CD4-positive, alpha-beta memory T cell (primary cell): ENCODE measurements at places on chromosomes 4 and X.

GRCh38 chrX:9252182-9252581 lies 212.7 kb upstream of the TBL1X start:
- no peak for DNase-seq

- no peak for DNase-seq
Observed at GRCh38 chr4:150974750-150975149, 40.3 kb downstream of the LRBA start.

- DNase-seq = no peak
Observed at GRCh38 chr4:83082777-83083176, 31.8 kb downstream of the PLAC8 start.

DNA sequence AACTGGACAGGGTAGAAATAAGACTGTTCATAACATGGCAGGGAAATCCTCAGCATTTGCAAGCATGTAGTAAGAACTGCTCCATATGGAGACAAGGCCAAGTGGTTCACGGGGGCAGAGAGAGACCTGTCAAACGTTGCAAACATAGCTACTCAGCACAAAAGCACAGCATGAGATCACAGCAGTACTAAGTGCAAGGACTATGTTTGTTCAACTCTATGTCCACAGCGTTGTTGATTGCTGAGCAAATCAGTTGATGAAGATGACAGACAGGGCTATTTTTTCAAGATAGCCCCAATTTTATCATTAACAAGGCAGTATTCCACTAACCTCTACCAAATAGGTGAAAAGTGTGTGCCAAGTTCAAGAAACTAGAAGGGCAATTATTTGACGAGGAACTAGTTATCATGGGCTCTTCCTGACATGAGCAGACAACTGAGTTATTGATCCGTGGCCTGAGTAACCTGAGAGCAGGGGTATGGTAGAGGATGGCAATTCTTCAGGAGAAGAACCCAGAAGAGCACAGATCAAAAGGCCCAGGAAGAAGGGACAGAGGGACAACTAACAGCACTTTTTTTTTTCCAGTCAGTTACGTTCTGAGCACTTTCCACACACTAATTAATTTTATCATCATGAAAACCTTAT lies 57.4 kb downstream of the SPOCK3 start:
- DNase-seq = no peak

DNA sequence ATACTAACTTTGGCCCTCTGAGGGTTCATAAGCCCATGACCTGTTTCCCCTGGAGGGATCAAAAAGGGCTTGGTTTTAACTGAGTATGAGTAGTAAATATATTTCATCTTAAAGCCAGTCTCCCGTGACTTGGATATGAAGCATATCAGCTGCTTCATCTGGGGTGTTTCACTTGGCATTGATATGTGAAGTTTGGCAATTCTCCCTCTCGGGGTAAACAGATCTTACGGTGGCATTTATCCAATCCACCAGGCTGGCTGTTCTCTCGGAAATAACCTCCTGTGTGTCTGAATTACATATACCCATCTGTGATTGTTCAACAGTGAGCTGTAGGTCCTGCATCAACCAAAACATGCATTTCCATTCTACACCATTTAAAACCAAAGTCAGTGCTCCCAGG lies 130.7 kb downstream of the ADAM29 start:
- DNase-seq = no peak

DNA sequence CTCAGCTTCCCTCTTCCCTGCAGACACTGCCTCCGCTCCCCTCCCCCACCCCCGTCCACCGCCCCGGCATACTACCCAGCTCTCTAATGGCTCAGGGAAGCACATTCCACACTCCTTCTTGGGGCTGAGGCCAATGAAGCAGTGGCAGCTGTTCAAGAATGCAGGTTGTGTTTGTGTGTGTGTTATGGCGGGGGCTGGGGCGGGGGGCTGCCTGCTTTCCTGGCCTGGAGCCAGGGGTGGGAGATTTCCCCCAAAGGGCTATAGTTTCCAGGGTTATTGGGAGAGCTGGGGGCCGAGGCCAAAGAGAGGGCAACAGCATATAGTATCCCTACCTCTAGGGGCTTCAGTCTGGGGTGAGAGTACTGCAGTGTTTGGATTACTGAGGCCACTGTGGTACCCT lies 149.4 kb downstream of the EFNB1 start:
- DNase-seq = no peak

DNA sequence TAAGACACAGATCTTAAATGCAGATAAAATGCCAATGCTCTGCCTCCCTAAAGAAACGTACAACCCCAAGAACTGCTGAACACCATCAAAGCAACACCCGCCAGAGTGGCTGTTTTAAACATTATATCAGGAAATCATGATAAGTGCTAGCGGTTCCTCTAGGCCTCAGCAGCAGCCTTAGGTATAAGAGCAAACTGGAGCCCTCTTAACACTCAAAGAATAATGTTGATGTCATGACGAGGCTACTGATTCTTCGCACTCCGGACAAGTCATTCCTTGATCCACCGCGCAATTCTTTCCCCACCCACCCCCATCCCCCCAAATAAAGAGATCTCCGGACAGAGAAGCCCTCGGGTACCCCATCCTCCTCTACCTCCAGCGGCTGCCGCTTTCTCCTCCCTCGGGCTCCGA lies 507 bp downstream of the LIN54 start:
- no peak for DNase-seq

- no peak for DNase-seq
Observed at GRCh38 chrX:13899607-13900006, 82.7 kb upstream of the GPM6B start.

DNA sequence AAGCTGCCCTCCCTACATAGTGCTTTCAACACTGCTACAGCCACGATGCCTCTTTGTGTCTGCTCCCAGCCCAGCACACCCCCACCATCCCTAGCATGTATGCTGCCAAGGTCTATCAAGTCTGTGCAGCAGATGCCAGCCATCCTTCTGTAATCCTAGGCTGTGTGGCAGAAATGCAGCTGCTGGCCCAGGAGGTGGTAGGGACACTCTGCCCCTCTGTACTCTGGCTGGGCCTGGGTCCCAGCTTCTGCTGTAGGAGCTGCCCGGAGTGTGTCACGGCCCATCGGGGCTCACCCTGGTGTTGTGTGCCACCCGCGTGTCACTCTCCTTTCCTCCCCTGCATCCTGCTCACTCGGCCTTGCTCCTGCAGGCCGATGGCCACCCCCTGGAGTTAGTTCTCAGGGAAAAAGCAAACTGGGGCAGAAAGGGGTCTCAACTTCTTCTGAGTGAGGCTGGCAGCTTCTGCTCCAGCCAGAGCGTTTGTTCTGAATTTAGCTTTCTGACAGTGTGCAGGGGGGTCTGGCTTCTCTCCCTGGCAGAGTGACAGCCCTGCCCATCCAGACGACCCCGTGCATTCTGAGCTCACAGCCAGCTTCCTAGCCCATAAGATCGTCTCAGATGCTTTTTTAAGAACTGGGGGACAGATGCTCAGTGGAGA lies 22.7 kb downstream of the PSAPL1 start:
- DNase-seq = no peak

DNA sequence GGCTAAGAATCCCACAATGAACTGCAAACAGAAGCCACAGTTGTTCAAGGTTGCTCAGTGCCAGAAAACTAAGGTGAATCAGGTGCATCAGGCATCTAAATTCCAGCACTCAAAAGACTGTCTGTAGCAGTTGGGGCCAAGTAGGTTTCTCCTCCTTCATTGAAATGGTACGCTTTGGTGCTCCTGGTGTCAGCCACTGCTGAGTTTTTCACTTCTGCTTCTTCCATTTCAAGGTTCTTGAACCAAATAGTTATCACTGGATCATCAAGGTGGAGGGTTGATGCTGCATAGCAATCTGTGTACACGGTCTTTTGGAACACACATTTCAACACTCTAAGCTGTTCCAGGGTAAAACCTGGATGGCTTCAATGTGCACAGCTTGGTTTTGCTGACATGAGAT lies 74.4 kb downstream of the TMA16 start:
- no peak for DNase-seq

DNA sequence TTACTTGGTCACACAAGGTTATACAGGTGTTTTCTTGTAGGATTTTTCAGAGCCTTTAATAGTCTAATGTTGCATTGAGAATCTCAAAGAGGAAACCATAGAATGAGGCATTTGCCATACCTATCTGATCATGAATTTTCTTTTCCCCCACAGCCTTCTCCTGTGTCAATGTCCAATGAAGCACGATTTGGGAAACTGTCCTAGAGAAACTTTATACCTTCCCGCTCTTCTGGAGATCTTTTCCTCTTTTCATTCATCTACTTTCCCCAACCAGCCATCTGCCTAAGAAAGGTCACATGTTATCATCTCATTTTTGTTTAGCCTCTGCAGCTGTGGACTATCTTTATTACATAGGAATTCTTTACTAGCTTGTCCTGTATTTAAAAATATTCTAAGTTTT lies 19.9 kb downstream of the VSIG4 start:
- DNase-seq = no peak

- DNase-seq = no peak
Observed at GRCh38 chr4:181637186-181638105, 605.8 kb upstream of the TENM3 start.

DNA sequence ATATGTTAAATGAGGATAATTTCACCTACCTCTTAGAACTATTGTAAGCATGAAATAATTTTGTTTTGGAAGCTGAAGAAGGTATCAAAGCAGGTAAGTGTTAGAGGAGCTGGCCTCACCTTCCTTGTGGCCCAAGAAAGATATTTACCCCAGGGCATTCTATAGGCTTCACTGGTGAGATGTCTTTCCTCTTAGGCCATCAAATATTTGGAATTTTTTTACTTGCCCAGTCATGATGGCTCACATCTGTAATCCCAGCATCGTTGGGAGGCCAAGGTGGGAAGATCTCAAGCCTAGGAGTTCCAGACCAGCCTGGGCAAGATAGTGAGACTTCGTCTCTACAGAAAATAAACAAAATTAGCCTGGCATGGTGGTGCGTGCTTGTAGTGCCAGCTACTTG lies 6.1 kb upstream of the SMS start:
- no peak for DNase-seq

DNA sequence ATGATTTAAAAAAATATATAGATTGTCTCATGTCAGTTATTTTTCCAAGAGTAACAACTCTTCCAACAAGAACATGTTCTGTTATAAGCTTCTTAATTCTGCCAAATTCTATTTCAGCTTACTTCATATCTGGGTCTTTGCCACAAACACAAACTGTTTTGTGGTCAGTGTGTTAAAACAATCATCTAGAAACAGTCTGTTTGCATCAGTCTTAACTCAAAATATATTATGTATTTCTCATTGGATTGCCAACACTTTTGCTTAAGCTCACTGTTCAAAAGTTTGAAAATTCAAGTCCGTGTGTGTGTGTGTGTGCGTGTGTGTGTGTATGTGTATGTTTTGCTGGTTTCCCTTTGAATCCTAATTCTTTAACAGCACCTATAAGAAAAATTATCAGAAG lies 752.3 kb upstream of the NDST4 start:
- no peak for DNase-seq

- no peak for DNase-seq
Observed at GRCh38 chrX:132481449-132481848, 7.4 kb downstream of the MBNL3 start.

DNA sequence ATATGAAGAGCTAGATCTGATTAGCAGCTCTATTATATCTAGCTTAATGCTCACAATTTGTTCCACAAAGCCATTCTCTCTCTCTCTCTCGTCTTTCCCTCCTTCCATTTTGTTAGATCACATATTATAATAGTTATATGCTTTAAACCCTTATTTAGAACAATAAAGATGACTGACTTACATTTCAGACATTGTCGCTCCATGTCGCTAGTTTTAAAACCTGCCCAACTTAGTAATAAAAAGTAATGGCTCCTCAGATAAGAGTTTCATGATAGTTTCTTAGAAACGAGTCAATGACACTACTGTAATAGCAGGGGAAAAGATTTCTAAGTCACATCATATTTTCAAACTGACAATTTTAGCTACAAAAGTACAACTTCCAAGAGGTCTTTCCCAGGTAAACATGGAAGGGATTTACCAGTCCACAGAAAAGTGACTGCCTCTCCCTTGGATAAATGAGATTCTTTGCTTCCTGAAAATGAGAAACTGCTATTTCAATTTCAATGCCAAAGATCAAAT lies 38.5 kb upstream of the YTHDC1 start:
- no peak for DNase-seq

GRCh38 chr4:141154725-141155124 lies 21.5 kb upstream of the RNF150 start:
- no peak for DNase-seq

DNA sequence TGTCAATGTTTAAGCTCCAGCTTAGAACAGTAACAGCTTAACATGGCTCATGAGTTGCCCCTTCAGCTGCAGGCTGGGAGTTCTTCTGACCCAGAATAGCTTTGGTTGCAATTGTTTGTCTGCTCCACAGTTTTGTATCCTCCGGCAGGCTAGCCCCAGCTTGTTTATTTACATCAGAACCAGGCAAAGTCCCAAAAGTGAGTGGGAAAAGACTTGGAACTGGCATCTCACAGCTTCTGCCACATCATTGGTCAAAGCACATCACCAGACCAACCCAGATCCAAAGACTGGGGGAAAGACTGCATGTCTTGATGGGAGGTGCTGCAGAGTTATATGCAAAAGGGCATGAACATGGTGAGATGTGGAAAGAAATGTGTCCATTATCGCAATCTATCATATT lies 231.2 kb upstream of the CPEB2 start:
- DNase-seq = no peak

DNA sequence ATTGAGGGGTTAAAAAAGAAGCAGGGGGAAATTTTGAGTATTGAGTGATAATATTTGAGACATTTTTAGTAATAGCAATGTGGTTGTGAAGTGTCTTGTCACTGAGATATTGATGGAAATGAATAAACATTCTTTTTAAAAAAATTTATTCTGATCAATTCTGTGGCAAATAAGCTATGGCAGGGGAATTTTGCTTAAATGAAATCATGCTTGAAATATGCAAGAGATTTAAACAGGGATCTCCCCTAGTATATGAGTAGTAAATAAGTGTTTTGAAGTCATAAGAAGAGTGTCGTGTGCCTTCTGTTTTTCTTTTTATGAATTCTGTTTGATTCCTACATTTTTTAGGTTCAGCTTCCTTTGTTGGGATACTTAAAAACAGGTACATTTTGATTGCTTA lies 23.2 kb downstream of the IL15 start:
- no peak for DNase-seq

GRCh38 chr4:186733778-186734177 lies 10.1 kb upstream of the FAT1 start:
- no peak for DNase-seq

DNA sequence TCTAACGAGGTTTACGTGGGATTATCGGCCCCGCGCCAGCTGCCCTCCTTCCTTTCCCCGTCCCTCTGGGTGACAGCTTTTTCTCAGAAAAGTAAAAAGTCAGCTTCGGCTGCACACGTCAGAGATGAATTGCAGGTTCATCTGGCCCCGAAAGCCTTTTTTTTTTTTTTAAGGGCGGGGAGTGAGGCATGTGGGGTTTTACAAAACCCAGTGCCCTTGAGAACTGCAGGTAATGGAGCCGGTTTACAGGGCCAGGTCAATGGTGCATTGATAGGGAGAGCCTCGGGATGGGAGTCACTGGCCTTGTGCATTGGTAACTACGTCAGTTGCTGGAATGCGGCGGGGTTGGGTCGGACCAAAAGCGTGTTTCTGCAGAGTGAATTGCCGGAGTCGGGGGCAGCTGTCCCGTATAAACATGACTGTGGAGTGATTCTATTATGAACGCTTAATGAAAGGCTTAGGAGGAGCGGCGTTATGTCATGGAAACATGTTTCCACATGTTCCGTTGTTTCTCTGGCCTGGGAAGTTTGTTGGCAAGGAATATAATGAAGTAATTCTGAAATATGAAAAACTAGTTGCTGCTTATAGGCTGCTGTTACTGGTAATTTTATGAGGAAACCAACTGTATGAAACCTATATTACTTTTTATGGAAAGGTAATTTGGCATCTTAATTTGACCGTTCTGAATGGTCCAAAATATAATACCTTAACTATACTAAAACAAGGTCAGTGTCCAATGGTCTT lies 1.1 kb downstream of the HSPA4L start:
- no peak for DNase-seq

GRCh38 chr4:179123084-179123483 lies 1680.8 kb upstream of the AGA start:
- DNase-seq = no peak
